Effector CD4-positive, alpha-beta T cell (primary cell): ENCODE measurements at places on chromosomes 13 and 19.
A peak's percentile ranks its signal among the peaks of the same experiment; 100 is the strongest.

- peak; percentile 67 for DNase-seq
Observed at GRCh38 chr19:39410017-39410830, 2.2 kb upstream of the PLEKHG2 start.

DNA sequence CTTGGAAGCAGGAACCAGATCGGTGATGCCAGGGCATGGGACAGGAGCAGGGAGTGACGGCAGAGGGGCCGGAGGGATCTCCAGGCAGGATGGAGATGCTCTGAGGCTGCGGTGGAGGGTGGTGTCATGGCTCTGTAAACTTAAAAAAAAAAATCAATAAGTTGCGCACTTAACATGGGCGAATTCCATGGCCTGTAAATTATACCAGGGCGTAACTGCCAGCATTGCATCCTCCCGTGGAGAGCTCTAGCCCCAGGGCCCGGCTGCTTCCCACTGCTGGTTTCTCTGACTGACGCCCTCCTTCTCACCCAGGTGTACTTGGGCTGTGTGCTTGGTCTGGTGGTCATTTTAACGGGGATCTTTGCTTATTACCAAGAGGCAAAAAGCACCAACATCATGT is 8.7 kb downstream of the ATP12A start:
- no peak for DNase-seq

DNA sequence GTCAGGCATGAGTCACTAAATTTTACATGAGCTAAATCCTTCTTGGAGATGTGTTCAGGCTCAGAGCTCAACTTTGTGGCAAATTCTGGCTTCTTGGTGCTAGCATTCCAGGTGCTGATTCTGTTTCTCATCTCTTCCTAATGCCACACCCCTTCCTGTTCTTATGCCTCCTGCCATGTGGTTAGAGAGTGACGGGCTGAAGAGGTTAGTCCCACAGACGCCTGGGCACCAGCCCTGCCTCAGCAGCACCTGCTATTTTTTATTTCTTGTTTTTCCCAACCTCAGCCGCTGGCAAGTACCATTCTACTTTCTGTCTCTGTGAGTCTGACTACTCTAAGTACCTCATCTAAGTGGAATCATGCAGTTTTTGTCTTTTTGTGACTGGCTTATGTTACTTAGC is 329.5 kb downstream of the KCNRG start:
- no peak for DNase-seq

DNA sequence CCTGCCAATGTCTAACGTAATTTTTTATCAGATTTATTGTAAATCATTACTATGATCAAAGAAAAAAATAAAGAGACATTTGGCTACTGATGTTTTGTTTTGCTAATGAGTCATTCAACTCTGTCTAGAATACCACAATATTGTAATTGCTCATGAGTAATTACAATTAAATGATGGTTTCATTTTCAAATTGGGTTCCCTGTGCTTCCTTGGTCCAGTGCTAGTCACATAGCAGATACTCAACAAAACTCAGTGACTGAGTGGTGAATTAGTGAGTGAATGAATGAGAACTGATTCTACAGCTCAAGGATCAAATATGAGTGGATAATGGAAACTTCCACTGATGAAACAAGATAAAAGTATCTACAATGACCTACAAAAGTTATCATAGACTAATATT is 304.7 kb downstream of the POU4F1 start:
- DNase-seq = no peak

- DNase-seq = no peak
Observed at GRCh38 chr13:97464561-97464960, 30.6 kb downstream of the RAP2A start.

DNA sequence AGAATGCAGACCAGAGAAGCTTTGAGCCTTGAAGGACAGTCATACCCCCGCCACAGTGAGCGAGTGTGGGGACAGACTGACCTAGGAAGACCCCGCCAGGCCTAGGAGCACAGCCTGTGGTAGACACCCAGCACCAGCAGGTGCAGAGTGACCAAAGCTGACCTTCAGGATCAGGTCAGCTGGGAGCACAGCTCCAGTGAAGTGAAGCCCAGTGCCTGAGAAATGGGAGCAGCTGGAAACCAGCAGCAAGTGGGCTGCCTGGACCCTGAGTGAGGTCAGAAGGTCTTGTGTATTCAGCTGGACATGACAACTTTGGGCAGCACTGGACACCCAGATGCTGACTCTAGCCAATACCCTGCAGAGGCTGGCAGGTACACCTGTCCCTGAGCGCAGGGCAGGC is 268.9 kb downstream of the TEX29 start:
- DNase-seq = no peak

- no peak for DNase-seq
Observed at GRCh38 chr19:21838646-21839045, 2.7 kb upstream of the ZNF43 start.
